ENCODE measurements at places on chromosomes 1 and 21.

- DNase-seq: no peak
Observed at GRCh38 chr1:35927472-35927871, 3.4 kb upstream of the AGO3 start.

GRCh38 chr21:31406510-31406909 is 62.4 kb upstream of the TIAM1 start:
- no peak for DNase-seq

- no peak for DNase-seq
Observed at GRCh38 chr1:1176931-1177330, 3.3 kb downstream of the TTLL10 start.

DNA sequence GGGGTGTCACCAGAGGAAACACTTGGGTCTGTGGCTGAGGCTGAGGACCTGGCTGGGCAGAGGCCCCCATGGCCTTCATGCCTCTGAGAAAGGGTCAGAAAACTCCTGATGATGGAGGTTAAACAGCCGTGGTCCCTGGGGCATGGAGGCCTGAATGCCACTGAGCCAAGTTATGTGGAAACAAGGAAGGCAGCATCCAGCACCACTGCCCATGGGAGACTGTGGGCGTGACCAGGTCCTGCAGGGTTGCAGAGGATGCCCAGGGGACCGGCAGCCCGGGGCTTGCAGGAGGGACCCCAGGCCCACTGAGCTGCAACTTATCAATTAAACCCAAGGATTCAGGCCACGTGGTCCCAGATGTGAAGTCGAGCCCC is 18.9 kb upstream of the COL6A2 start:
- DNase-seq: no peak

- no peak for DNase-seq
Observed at GRCh38 chr1:19878637-19878985, 3.6 kb upstream of the OTUD3 start.

GRCh38 chr1:192161976-192162375 is 3.7 kb downstream of the RGS18 start:
- DNase-seq: no peak
